ENCODE measurements at places on chromosomes 6 and 20.

GRCh38 chr6:80728101-80728750, 621.8 kb downstream of the BCKDHB start:
- no peak for DNase-seq

- no peak for DNase-seq
These were observed 76.4 kb downstream of the OGFRL1 start for GRCh38 chr6:71364889-71365542.

DNA sequence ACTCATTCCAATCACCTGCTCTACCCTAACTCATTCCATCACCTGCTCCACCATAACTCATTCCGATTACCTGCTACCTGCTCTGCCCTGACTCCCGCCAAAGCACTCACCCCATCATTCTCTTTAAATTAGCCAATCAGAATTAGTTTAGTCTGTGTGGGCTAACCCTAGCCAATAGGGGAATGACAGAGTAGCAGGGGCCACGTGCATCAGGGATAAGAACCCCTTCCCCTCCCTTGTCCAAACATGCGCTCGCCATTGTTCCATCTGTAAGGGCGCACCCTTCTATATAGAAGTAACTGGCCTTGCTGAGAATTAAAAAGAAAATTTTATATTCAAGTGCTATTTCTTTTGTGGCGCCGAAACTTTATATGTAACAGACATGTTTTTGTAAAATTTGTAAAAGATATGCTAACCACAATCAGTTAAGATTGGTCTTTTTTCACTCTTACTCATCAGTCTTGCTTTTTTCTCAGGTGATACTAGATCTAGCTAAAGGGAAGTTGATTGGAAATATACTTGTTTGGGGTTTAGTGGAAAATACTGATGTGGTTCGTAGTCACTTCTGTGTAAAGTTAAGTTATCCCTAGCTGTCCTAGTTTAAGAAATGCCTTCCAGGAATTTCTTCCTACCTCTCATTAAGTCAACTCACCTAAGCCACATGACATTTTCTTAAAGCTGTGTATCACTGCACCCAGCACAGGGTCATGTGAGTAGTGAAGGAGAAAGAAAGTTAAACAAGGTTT, 16.5 kb downstream of the RTN4IP1 start:
- no peak for DNase-seq

GRCh38 chr20:57977569-57977968, 250.9 kb downstream of the ANKRD60 start:
- no peak for DNase-seq

- no peak for DNase-seq
These were observed 42.2 kb downstream of the PKIB start for GRCh38 chr6:122652431-122652830.

- no peak for DNase-seq
These were observed 433.6 kb downstream of the RNF144B start for GRCh38 chr6:18820725-18821124.

GRCh38 chr6:137866200-137866913, 702 bp upstream of the TNFAIP3 start:
- no peak for DNase-seq

DNA sequence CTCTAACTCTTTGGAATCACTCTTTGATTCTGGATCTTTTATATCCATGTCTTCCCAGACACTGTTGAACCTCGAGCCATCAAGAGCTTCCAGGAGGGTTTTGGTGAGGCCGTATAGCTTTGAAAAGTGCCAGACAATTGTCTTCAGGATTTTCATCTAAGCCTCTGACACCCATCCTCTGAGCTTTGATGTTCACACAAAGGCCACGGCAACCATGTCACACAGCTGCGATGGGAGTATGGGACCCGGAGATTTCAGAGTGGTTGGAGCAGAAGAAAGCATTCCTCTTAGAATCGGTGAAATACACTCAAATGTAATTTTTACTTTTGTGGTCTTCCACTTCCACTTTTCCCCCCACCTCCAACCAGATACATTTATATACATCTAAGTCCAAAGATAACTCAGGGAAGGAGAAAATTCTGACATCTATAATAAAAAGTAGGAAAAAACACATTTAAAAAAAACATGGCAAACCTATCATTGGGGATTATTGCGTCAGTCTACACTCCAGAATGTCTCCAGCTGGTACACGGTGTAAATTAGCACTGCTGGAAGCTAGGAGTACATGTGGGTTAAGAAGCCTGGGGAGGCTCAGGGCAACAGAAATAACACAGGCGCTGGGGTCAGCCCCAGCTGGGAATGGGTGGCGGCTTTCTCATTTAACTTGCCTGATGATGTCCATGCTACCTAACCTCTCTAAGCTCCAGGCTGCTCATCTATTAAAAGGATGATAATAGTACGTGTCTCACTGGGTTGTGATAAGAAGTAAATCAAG, 92.7 kb downstream of the LY86 start:
- DNase-seq = no peak

DNA sequence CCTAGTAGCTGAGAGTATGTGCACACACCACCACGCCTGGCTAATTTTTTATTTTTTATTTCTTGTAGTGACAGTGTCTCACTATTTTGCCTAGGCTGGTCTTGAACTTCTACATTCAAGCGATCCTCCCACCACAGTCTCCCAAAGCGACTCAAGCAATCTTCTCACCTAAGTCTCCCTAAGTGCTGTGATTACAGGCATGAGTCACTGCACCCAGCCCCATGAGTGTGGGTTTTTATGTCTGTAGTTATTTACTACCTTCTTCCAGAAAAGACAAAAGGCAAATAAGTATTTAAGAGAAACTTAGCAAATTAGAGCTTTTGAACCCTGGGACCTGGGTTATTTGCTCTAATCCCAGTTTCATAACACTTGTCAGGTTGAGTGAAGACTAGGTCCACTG, 92.3 kb upstream of the HCRTR2 start:
- no peak for DNase-seq

- no peak for DNase-seq
These were observed 127.4 kb upstream of the SPACA1 start for GRCh38 chr6:87920245-87920644.

GRCh38 chr6:36954262-36954931, at the start of gene PI16:
PI16 (plus strand) TSS chr6:36954738; CDS start chr6:36954761, 23 bp downstream.
- DNase-seq = no peak

DNA sequence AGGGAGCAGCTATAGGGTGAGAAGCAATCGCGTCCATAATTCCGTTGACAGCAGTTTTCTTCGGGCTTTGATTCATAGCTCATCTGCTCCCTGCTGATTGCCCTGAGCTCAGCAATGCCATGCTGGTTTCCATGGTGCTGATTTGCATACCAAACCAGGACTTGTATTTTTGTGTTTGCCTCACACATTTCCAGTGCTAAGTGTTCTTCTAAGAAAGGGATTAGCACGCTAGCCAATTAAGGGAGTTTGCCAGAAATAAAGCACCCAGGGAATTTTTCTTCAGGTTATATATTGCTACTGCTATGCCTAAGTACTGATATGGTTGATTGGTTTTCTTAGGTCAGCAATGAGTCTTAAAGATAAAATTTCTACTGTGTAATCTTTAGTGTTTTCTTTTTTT, 177.6 kb downstream of the PLCB1 start:
- DNase-seq = no peak

- no peak for DNase-seq
These were observed 127.0 kb upstream of the MAN1A1 start for GRCh38 chr6:119476554-119476953.

GRCh38 chr20:44714701-44715498, at the start of gene CCN5:
CCN5 (plus strand) TSS chr20:44715369; CDS start chr20:44715391, 22 bp downstream.
- no peak for DNase-seq

DNA sequence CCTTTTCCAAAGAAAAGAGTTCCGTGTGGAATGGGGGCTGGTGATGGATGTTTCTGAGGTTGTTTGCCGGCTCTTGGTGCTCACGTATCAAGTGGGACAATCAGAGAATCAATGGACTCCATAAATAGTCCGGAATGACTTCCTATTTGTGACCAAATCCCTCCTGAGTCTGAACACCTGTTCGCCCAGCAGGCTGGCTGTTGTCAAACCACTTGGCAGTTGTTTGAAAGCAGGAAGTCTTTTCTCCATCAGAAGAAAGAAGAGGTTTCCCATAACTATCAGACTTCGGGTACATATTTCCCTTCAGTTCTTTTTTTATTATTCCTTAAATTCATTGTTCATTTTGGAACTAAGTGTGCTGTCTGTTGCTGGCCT, 154.7 kb upstream of the RIN2 start:
- DNase-seq = no peak

GRCh38 chr6:139758209-139758611, 383.8 kb upstream of the CITED2 start:
- no peak for DNase-seq

- no peak for DNase-seq
These were observed 308.1 kb upstream of the SPTLC3 start for GRCh38 chr20:12700701-12701100.

- no peak for DNase-seq
These were observed 95.9 kb upstream of the SSTR4 start for GRCh38 chr20:22939181-22939580.

GRCh38 chr6:166488076-166488685, 98.3 kb downstream of the RAMACL start:
- DNase-seq = peak; percentile 79

DNA sequence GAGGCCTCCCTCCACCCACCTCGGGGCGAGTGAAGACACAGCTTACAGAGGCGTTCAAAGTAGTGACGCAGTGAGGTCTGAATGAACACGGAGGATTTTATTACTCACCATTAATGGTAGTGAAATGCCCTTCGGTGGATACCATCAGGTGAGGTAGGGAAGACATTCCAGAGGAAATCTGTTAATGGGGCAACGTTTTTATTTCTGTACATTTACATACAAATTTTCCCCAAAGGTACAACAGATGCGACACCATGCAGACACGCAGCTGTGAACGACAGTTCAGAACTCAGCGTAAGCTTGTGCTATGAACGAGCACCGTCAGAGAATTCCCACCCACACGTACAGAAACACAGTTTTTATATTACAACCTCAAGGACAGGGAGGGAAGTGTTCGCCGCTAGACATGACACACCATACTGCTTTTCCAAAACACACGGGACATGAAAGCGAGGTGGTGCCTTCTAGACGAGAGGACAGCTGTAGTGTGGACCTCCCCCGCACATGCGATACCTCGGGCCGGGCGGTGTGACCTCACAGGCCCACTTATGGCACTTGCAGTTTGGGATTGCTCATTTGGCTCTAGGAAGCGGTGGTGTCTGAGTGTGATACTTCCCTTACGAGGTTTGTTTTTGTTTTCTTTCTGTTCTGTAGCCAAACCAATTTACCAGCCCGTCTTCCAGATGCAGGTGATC, 10.7 kb downstream of the PSMG4 start:
- peak; percentile 28 for DNase-seq

DNA sequence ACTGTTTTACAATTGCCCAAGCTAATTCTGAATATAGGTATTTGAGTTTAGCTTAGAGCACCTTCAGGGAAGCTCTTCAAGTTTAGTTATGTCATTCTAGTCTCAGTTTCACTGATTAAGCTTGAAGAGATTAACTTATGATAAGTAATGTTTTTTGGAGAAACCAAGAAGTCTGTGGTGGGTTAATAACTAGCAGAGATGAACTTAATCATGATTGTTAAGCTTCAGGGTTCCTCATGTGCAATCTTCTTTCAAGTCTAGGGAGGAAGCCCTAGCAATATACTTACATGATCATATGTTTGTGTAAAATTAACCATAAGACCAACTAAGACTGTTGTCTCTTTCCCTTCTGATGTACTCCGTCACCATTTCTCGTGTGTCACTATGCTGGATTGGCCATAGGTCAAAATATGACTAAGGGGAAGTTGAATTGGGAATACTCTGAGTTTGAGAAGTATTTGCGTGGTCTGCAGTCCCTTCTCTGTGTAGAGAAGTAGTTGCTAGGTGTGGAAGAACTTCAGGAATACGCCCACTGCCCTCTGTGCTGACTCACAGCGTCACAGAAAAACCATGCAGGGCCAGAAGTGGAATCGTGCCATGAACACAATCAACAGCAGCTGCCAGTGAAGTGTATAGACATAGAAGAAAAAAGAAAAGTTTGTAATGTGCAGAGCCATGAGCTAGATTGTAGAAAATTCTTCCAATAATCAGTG, 88.3 kb downstream of the SH3BGRL2 start:
- DNase-seq = no peak

GRCh38 chr6:89190741-89191140, 26.4 kb downstream of the GABRR1 start:
- no peak for DNase-seq

GRCh38 chr20:1490643-1491195, 501 bp downstream of the SIRPB2 start:
- no peak for DNase-seq

- no peak for DNase-seq
These were observed 66.3 kb downstream of the CEP162 start for GRCh38 chr6:84161190-84161589.

DNA sequence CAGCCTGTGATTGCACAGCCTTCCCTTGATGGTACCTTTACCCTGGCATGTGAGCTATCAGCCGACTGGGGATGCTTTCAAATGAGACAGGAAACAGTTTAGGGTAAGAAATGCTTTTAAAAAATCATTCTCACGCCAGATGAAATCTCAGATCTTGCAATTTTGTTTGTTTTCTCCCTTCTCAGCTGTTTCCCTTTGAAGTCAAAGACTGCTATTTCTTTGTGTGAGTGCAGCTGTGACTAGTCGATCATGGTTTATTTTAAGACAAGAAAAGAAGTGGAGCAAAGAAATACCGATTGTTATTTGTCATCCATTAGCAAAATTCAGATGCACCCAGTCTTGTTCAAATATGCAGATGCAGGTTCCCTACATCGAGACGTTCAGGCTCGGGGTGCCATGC, 489.7 kb downstream of the QKI start:
- no peak for DNase-seq

DNA sequence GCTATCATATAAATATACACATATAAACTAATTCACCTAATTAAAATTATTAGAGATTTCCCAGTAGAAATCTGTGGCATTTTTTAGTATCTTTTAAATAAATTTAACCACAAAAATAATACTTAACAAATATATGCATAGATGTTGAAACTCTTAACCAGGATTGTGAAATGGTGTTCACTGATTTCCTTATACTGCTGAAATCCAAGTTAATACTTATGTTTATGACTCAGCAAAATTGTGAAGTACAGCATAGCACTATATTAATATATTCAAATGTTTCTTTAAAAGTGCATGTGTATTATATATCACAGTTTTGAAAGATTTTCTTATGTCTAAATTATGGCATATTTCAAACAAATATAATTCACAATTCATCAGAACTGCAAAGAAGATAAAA, 328.2 kb upstream of the MANEA start:
- DNase-seq = no peak

GRCh38 chr6:79733388-79733787, 102.3 kb downstream of the SH3BGRL2 start:
- no peak for DNase-seq

- DNase-seq = no peak
These were observed 38.9 kb downstream of the MGME1 start for GRCh38 chr20:18007534-18008292.

DNA sequence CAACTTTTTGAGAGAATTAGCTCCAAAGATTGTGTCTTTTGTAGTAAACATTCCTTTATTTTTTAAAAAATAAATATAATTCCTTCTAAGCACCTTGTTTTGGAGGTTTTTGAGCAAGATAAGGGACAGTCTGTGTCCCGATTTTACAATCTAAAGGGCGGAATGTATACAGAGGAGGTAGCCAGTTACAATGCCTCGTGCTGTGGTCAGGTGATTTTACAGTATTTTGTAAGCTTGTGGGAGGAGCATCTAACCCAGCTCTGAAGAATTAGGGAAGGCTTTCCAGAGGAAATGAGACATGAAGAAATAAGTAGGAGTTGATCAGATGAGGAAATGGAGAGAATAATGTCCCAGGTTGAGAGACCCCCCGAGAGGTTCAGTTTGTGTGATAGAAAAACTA, 1.3 kb downstream of the HINT3 start:
- no peak for DNase-seq

GRCh38 chr6:42512579-42512978, 51.2 kb upstream of the UBR2 start:
- no peak for DNase-seq
